ENCODE measurements at places on chromosomes 1 and 21.

DNA sequence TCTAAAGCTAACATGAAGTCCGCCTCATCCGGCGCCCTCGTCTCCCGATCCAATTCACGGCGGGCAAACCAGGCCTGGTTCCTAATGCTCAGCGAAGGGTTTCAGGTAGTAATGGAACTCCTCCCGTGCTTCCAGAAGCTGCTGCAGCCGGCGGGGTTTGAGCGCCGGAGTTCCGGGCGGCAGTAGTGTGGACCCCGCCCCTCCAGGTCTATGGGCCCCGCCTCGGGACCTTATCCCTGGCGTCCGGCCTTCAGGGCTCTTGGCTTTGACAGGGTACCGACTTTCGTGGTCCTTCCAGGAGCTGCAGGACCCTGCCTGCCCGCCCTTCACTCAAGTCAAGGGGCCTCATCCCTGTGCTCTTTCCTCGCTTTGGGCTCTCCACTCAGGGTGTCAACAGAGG is 304.1 kb downstream of the FAM72C start:
- DNase-seq, result no peak

GRCh38 chr1:170959385-170959784 is 24.1 kb downstream of the MROH9 start:
- no peak for DNase-seq

GRCh38 chr1:230708631-230709580 is 5.0 kb downstream of the AGT start:
- DNase-seq, result no peak

DNA sequence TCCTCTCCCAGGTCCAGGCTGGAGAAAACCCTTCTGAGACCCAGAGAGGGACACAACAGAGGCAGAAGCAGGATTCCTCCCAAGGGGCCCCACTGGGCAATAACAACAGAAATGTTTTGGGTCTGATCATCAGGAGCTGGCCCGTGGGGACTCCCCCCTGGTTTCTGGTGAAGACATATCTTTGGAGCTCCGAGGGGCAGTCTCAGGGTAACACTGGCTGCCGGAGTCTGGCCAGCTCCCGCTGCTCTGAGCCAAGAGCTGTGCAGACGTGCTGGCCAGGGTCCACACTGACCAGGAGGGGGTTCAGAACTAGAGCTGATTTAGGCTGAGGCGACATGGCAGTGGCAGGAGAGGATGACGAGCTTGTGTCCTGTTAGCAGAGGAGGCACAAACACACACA is 13.1 kb downstream of the ECE1 start:
- no peak for DNase-seq

- no peak for DNase-seq
Observed at GRCh38 chr21:44299085-44299457, 782 bp upstream of the PFKL start.

GRCh38 chr1:76955652-76956051 is 88.4 kb downstream of the ST6GALNAC5 start:
- DNase-seq, result no peak

GRCh38 chr1:64601207-64601606 is 131.3 kb downstream of the CACHD1 start:
- DNase-seq, result peak; percentile 84

DNA sequence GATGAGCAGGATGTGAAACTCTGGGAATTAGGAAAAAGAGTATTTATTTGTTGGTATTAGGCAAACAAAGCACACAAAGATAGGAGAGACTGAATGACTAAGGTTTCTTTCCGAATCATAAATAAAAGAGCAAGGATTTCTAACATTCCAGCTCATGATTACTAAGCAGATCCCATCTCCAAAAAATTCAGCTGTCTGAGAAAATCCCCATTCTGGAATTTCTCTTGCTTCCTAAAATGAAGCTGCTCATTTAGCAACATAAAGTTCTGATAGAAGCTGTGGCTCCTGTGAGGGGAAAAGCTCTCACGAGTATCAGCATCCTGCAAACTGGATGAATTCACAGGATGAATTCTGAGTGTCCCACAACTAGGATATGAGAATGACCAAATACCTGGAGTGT is 6.7 kb upstream of the SH2D5 start:
- DNase-seq, result no peak

- DNase-seq, result no peak
Observed at GRCh38 chr1:110056285-110056683, 14.2 kb downstream of the ALX3 start.

DNA sequence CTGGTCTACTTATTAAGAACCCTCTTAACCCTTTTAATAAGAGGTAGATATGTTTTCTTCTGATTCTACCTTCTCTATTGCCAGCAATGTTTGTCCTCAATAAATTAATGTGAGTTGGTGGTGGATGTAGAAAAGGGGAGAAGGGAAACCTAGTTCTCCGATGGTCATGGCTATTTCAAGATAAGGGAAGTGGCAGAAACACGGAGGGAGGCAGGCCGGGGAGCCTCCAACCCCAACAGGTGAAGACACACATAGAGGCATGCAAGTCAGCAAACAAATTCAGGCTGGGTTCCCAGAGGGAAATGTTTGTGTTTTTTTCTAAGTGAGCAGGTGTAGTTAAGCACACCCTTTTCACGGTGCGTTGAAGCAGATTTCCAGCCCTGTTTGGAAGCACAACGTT is 31.0 kb upstream of the CLDN14 start:
- no peak for DNase-seq

GRCh38 chr21:33139084-33139483 is 69.1 kb downstream of the OLIG1 start:
- no peak for DNase-seq

- DNase-seq, result no peak
Observed at GRCh38 chr1:15583016-15583706, 1.7 kb downstream of the AGMAT start.

GRCh38 chr1:116769104-116769452 is 14.8 kb downstream of the CD2 start:
- no peak for DNase-seq

- DNase-seq, result no peak
Observed at GRCh38 chr21:17690078-17690494, 77.4 kb upstream of the BTG3 start.

DNA sequence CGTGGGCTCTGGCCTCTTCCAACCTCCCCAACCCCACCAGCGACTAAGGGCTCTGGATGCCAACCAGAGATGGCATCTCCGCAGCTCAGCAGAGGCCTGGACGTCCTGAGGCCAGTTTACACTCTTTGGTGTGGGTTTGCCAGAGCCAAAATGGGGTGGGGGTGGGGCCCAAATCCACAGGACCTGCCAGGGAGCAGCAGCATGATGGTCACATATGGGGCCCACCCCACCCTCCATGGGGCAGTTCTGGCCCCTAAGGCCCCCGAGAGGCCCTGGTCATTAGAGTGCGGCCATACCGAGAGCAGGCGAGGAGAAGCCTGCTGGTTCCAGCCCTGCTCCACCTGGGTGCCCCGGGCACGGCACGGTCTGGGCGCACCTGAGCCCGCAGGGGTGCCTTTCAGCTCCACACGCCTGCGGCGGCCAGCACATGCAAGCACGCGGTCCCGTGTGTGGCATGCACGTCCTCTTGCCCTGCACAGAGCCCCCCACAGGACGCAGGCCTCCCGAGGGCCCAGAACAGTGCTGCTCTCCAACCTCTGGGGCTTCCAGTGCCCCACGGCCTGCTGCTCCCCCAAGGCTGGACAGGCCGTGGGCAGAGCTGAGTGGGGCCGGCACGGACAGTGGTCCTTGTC is 4.8 kb downstream of the C1QTNF12 start:
- DNase-seq, result no peak

DNA sequence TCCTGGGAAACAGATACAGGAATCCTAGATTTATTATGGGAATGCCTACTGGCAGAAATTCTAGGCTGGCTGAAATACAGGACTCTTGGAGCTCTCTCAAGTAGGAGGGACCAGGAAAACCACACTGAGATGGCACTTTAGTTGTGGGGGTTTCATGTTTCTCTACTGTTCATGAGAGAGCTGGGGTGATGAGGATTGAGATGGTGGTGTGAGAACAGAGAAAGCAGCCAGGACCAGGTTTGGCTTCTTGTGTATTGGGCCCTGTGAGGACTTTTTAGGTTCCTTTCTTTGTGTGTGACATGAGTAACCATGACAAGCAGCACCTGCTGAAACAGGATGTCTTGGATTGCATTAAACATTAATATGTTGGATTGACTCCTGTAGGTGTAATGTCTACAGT is 4.9 kb downstream of the ARID1A start:
- no peak for DNase-seq

- DNase-seq, result no peak
Observed at GRCh38 chr21:35792569-35793305, 267.6 kb downstream of the SETD4 start.

GRCh38 chr1:26031611-26032220 is 10.1 kb downstream of the EXTL1 start:
- DNase-seq, result no peak

- no peak for DNase-seq
Observed at GRCh38 chr21:22438428-22439086, 1440.3 kb downstream of the NCAM2 start.

DNA sequence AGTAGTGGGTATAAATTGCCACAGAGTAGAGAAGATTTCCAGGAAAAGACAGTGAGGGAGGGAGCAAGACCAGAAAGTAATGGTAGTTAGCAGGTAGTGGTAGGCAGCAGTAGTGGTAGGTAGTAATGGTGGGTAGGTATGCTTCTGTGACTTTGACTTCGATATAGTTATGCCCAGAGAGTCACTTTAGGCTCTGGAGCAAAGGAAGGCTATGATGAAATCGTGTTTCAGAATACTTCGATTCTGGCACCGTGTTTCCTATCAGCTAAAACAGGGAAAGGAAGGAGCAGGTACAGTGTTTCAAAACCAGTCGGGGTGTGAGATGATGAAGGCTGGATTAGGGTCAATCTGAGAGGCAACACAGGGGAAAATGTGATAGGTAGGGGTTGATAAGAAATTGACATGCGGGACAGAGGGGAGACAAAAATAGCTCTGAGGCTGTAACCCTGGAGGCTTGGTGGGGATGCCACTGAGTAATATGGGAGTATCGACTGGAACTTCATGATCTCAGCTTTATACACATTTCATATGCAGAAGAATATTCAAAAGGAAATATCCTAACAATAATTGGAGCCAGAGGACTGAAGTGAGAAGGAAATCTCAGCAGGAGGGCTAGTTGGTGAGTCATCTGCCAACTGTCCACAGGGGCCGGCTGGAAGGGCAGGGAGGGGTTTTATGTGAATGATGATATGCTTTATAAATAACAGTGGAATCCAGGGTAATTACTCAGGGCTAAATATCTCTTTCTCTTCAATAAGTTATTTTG is 25.2 kb upstream of the TRIM45 start:
- peak; percentile 28 for DNase-seq

- DNase-seq, result no peak
Observed at GRCh38 chr1:35708441-35708921, 10.2 kb downstream of the C1orf216 start.

- DNase-seq, result no peak
Observed at GRCh38 chr1:11796036-11796828, 9.5 kb downstream of the MTHFR start.

GRCh38 chr1:38451541-38451993 is 405.0 kb upstream of the POU3F1 start:
- peak; percentile 99 for DNase-seq

GRCh38 chr1:94790246-94790645 is 29.9 kb upstream of the SLC44A3 start:
- DNase-seq, result no peak

DNA sequence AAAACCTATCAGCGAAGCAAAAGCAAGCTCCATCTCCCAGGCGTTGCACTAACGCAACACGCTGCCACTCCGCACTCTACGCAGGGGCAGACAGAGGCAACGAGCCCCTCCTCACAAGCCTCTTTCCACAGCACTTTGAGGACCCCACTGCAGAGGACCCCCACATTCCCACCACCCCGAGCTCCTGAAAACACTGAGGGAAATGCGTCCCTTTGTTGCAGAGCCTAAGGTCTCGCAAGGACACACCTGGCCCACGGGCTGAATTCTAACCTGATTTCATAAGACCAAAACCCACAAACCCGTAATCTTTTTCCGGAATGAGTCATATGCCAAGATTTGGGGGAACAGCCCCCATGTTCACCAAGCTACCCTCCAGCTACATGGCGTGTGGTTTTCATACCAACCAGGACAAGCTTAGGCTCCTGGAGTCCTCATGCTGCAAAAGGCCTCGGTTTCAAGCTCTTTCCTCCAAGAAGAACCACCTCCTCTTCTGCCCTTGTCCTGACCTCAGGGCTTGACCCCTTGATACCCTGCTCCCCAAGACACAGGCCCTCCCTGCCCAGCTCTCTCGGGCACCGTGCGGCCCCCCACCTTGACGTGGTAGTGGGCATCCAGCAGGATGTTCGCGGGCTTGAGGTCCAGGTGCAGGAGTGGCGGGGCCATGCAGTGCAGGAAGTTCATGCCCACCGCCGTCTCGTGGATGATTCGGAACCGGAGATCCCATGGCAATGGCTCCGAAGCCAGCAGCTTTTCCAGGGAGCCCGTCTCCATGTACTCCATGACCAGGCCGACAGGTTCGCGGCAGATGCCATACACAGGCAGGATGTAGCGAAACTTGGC is 10.7 kb downstream of the RIPK4 start:
- no peak for DNase-seq

DNA sequence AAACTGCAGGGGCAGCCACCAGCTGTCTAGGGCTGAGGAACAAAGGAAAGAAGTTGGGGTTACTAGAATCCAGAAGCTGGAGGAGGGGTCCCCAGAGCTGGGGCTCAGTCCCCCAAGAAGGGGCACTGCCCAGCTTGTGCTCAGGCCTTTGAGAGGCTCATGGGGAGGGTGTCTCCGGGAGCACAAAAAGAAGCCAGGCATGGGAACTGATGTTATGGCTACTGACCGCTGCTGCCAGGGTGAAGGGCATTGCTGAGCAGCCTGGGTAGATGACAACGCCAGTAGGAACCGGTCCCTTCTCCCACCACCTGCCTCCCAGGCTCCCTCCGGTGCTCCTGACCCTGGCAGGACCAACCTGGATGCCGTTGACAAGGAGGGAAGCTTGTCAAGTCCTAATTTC is 762.5 kb upstream of the TPTE start:
- DNase-seq, result no peak

DNA sequence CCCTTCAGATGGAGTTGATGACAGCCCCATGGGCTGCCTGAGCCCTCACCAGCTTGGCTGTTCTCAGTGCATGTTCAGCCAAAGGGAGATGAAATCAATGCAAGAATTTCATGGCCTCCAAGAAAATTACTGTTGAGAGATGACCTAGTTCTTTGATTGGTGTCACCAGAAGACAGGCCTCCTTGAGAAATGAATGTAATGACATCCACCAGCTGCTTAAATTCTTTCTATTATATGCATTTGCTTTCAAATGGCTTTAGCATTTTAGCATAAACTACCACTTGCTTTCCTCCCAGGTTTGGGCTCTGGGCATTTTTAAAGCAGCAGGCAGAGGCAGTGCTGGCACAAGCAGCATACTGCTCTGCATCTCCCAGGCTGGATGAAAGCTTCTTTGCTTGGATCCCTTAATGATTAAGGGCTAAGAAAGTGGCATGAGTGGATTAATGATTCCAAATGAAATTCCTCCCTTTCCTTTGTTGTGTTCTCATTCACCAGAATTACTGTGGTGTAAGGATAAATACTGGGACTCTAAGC is 278.4 kb downstream of the ZNF326 start:
- no peak for DNase-seq

- DNase-seq, result no peak
Observed at GRCh38 chr1:211546543-211546942, 32.4 kb downstream of the SLC30A1 start.

GRCh38 chr1:18038051-18038450 is 69.5 kb upstream of the IGSF21 start:
- no peak for DNase-seq

GRCh38 chr1:207935166-207935583 is 24.2 kb upstream of the CD34 start:
- DNase-seq, result no peak

All from DMS 273 treated with DMSO at 0.1 percent for 48 hours (cell line).